Activated CD8-positive, alpha-beta T cell treated with anti-CD3 and anti-CD28 coated beads for 36 hours (primary cell): ENCODE measurements at places on chromosomes 1 and 21.

- no peak for DNase-seq
Measured at GRCh38 chr1:220301630-220302029, 29.4 kb upstream of the RAB3GAP2 start.

GRCh38 chr1:24418898-24419628 lies 3.5 kb downstream of the NIPAL3 start:
- DNase-seq: peak; percentile 24

- DNase-seq: no peak
Measured at GRCh38 chr1:46622344-46622743, 5.7 kb upstream of the MOB3C start.

DNA sequence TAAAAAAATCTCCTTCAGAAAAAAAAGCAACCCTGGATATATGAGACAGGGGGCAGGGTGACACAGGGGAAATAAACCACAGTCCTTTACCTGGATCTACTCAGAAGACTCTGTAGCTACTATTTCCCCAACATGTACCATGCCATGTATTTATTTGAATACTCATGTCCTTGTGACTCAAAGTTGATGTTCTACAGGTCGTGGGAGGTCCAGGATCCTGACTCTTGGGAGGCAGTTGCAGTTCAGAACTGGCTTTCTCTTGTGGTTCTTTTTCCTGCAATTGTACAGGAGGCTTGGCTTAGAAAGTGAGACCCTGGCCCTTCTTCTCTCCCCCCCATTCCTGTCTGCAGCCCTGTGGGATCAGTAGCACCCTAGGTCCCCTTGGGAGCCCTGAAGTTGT lies 5.8 kb upstream of the IL24 start:
- DNase-seq: no peak

- DNase-seq: peak; percentile 32
Measured at GRCh38 chr21:17612023-17612564, 607 bp downstream of the BTG3 start.

- DNase-seq: no peak
Measured at GRCh38 chr1:179127163-179127895, 45.5 kb downstream of the TOR3A start.

DNA sequence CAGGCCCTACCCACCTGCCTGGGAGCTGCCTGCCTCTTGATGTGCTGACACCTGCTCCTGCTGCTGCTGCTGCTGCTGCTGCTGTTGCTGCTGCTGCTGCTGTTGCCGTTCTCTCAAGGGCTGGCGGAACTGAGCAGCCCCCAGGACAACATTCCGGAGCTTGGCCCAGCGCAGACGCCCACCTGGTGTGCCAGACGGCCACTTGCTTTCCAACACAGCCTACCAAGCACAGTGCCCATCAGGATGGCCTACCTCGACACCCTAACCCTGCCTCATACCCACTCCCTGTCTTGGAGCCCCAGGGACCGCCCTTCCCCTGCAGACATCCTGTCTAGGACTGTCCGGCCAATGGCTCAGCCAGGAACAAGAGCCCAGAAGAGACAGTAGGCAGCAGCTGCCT lies 11.8 kb downstream of the DENND4B start:
- DNase-seq: no peak
